Hematopoietic multipotent progenitor cell treated with erythropoietin and hydrocortisone succinate and interleukin-3 and kit ligand, for 4 days (in vitro differentiated cells): ENCODE measurements at places on chromosomes 1 and 21.

DNA sequence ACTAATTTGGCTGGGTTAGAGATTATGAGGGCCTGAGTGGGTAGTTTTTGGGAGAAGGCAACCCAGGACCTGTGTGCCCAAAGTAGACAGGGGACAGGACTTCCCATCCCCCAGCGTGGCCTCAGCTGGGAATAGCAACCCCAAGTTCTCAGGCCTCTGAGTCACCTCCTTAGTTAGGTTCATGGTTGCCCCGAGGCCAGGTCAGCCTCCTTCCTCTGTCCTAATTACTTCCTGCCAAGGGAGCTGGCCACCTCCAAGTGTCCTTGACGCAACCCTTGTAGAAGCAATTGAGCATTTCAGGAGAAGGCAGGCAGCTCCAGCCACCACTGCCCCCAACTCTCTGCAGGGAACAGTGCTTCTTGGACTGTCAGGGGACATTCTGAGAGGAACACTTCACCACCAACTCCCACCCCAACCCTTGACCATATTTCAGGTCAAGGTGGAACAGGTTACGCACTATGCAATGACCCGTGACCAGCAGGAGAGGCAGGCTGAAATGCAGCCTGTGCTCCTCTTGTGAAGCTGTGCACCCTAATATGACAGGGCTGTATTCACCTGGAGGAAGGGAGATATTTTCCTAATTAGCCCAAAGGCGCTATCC lies 5.1 kb upstream of the NT5C1A start:
- no peak for DNase-seq

GRCh38 chr1:19156676-19157075 lies 53.4 kb downstream of the UBR4 start:
- DNase-seq, result peak; percentile 18

DNA sequence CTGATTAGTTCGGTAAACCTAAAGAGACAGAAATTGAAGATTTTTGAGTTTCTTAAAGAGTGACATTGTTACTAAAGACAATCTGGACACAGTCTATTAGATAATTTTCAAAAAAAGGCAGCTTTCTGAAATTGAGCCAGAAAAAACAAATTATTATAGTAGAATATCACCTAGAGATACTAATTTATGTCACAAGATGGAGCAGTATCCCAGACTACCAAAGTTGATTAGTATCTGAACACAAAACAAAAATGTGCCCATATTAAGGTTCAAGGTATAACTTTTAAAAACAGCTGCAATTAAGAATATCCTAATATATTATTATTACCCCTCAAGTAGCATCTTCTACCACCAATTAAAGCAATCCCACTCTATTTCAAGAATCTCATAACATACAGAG lies 40.5 kb upstream of the SYT2 start:
- peak; percentile 26 for DNase-seq

DNA sequence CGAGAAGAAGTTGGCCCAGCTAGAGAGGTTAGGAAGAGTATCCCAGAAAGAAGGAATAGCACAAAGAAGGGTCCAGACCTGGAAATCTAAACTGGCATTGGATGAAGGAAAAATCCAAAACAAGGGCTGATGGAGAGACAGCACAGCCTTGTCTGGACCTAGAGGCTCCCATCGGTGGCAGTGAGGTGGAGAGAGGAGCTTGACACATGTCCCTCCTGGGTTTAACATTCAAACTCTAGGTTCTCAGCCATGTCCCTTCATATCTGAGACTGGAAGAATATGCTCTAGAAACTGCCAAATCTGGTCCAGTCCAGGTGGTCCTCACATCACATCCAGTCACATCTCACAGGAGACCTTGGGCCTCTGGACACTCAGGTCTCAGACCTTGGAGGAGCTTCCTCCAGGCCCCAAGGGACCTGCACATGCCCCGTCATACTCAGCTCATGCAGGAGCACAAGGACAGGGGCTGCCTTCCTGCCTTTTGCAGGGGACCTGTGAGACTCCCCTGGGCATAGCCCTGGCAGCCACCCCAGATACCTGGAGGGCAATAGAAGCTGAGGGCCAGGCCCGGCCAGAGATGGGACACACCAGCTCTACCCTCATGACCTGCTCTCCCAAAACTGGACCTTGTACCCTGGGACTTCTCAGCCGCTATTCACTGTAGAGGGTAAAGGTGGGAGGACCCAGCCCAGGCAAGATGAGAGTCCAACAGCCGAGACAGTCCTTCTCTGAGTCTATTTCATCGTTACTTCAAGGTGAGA lies 7.5 kb downstream of the TMEM125 start:
- no peak for DNase-seq

- peak; percentile 97 for DNase-seq
These were observed 4.8 kb upstream of the SLC2A1 start for GRCh38 chr1:42963378-42964043.

GRCh38 chr1:88061492-88062177 lies 622.4 kb upstream of the PKN2 start:
- peak; percentile 78 for DNase-seq

DNA sequence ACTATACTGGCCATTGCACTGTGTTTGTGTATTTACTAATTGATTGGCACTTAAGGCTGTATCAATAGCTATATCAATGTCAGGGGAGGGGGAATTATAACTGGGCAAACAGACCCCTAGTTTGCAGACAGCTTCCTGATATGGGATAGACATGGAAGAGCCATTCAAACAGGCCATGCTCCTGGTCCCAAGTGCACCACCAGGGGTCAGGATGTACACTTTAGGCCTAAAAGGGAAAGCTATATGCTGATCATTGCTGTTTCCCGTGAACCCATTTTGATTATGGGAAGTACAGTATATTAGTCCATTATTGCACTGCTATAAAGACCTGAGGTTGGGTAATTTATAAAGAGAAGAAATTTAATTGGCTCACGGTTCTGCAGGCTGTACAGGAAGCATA lies 124.9 kb upstream of the BACE2 start:
- DNase-seq, result peak; percentile 37

DNA sequence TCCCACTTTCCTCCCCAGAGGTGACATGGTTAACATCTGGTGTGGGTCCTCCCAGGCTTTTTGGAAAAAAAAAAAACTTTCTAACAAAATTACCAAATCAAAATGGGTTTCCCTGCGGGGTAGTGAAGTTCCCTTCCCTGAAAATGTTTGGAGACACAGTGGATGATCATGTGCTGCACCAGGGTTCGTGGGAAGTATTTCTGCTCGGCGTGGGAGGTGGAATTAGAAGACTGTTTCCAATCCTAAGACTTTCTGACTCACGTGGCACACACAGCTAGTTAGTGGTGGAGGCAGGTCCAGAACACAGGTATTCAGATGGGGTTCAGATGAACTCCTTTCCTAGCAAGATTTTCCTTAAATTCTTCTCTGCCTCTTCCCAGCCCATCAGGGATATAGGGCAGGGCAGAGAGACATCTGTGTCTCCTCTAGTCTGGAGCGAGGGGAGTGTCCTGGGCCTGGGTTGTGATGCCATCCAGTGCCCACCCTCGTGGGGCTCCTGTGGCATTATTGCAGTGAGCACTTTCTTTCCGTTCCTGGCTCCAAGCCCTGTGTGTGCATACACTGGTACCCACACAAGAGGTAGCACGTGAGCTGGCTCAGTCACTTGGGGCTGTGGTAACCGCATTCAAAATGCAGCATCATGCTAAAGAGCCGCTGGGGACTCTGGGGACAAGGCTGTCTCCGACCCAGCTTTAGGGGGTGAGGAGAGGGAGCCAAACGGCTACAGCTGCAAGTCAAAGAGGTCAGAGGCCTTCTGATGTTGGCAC lies 27.5 kb downstream of the KCNC4 start:
- DNase-seq, result peak; percentile 6

DNA sequence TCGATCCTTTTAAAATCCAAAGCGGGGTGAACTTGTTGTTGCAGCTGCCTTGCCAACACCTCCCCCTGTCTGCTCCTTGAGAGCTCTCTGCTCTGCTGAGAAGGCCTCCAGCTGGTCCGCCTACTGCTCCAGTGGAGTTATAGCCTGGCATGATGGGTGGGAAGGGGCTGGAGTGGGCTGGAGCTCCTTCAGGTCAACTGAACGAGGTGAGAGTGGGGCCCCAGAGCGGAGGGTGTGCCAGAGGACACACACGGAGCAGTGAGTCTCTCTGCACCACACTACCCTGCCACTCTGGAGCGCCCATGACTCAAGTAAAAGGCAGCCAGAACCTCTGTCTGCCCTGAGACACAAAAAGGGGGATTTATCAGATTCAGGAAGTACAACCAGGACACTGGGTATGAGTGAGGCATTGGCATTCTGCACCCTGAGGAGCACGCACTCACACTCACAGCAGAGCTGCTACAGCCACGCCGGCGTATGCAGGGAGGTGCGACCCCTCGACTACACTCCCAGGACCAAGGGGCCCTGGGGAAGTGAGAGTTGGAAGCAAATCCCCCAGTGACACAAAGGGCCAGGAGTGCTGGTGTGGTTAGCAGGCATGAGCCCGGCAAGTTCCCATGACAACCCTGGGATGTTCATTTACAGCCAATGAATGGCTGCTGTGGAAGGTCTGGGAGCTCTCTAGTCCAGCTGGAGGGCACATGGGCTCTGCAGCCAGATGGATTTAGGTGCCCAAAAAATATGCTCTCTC lies 28.0 kb upstream of the EVA1B start:
- DNase-seq, result peak; percentile 53

GRCh38 chr21:36134803-36135390 lies at the start of gene CBR3:
CBR3 (plus strand) TSS chr21:36135079; CDS start chr21:36135193, 114 bp downstream.
- peak; percentile 36 for DNase-seq

DNA sequence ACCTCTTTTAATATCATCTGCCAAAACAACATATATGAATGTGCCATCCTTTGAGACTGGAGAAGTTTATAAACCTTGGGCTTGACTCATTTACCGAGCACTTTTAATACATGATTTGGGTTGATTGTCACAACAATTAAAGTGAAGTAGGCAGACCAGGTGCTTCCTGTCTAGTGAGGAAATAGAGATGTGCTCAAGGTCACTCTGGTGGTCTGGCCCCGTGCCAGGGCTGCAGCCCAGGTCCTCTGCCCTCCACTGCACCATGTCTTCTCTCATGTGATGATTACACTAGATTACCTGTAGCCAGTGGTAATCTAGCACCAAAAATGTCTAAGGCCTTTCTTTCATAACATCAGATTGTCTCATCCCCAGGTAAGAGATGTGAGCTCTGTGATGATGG lies 61.8 kb upstream of the LAMC2 start:
- DNase-seq, result peak; percentile 19

- DNase-seq, result no peak
These were observed 26.9 kb upstream of the CCN1 start for GRCh38 chr1:85553416-85554335.

- DNase-seq, result no peak
These were observed 8.9 kb upstream of the PRMT6 start for GRCh38 chr1:107047602-107048001.

DNA sequence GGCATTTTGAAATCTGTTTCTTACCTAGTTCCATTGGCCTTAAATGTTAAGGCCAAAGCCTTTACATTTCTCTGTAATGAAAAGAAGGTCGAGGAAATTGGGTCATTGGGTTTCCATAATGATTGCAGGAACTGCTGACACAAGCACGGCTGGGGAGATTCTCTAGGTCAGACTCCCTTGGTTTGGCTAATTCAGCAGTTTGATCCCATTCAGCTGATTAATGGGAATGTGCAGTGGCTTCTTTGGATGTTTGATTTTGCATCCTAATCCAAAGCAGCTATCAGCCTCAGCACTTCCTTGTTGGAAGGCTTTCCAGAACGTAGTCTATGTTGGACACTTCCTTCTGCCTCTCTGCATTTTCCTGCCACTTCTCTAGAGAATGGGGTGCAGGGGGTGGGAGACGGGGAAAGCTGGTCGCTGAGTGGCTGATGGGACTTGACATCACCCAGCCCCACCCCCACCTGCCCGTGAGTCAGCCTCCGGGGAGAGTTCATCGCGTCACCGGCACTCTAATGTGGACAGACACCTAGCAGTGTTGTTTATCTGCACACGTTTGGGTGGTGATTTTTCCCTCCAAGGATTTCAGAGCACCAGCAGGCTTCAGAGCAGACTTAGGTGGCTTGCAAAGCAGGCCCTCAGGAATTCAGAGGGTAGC lies 5.4 kb downstream of the PSEN2 start:
- DNase-seq, result no peak

DNA sequence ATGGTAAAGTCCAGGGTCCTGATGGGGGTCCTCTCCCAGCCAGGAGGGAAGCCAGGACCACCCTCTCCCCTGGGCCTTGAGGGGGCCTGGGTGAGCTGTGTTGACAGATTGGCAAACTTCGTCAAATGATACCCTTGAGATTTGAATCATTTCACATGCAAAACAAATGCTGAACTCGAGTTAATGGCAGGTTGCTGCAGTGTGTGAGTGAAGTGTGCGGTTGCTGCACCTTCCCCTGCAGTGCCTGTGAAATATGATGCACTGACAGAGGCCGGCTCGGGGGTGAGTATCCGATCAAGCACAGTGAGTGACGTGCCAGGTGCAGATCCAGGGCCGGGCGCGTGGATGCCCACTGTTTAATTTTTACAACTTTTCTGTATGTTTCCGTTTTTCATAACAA lies 5.7 kb upstream of the KRTAP12-1 start:
- no peak for DNase-seq

DNA sequence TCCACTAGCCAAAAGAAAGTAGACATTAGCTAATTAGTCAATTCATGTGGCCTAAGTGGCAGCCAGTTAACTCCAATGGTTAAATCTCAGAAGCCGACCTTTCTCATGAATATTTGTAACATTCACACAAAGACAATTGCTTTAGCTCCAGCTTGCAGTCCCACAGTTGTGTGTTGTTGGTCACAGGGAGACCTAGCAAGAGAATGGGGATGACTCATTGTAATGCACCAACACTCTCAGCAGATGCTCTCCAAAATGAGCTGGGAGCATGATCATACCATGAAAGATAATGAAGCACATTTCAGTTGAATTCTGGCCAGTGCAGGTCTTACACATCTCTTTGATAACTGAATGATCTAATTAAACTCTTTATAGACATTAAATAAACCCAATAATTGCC lies 160.4 kb downstream of the HLX start:
- peak; percentile 44 for DNase-seq

- no peak for DNase-seq
These were observed 27.2 kb downstream of the CCDC30 start for GRCh38 chr1:42490237-42490636.

GRCh38 chr1:181064011-181064623 lies 24.4 kb upstream of the IER5 start:
- DNase-seq, result no peak

DNA sequence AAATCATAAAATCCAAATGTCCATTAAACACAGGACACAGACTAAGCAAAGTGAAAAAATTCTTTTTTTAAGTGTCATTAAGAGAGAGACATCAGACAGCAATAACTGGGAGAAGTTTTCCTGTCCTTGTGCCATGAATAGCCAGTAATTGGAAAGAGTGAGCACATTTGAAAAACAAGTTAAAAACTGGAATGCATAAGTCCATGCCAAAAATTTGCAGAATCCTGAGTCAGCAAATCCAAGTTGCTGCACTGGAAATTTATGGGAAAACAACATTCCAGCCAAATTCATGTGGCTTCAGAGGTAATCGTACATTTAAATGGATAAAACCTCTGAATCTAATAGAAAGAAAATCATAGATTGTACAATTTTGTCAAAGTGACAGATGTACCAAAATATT lies 291.4 kb downstream of the LRRC40 start:
- DNase-seq, result no peak

DNA sequence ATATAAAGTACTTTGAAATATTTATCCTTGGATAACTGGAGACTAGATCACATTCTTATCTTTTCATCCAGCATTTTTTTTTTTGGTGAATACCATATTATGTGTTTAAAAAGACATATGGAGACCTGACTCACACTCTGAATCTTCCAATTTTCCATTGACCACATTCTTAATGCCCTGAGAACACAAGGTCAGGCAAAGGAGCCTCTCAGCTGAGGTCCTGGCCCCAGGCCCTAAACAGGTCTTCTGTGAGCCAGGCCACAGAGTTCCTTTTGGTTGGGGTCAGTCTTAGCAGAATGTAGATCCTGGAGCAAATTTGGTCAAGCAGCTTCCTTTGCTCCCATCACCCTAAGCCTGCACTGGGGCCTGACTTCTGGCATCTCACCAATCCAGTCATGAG lies 390.1 kb upstream of the ST6GALNAC5 start:
- DNase-seq, result no peak
